ENCODE measurements at places on chromosomes 1 and 21.

DNA sequence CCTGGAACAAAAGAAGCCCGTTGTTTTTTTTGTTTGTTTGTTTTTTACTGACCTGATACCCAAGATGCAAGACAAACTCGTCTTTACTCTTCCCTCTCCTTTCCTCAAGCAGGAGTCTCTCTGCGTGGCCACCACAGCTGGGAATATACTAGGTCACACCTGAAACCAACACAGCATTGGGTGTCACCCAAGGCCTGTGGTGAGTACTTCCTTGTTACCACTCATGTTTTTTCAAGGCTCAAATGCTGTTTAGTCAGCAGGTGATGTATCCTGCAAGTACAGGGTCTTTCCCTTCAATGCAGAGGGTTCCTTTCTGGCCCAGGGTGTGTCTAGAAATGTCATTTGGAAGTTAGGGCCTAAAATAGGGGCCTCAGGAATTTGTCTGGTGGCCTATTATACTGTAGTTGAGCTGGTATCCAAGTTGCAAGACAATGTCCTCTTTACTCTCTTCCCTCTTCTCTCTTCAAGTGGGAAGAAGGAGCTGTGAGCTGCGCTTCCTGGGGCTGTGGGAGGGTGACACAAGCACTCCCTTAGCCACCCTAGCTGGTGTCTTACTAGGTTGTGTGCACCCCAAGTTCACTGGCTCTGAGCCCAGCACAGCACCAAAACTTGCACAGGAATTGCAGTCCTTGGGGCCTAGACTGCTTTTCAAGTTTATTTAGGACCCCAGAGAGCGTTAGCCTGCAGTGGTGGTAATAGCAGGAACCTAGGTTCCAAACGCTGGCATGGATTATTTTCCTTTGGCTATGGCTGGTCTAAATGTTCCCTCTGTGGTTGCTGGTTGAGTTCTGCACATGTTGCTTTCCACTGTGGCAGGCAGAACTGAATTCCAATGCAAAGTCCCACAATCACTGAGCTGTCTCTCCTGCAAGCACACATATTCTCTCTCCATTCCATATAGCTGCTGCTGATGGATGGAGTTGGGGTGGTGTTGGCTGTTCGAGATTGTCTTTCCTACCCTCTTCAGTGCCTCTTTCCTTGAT is 91.4 kb upstream of the LYPLAL1 start:
- DNase-seq = no peak

GRCh38 chr1:203934027-203934426 is 72.6 kb downstream of the SNRPE start:
- no peak for DNase-seq

DNA sequence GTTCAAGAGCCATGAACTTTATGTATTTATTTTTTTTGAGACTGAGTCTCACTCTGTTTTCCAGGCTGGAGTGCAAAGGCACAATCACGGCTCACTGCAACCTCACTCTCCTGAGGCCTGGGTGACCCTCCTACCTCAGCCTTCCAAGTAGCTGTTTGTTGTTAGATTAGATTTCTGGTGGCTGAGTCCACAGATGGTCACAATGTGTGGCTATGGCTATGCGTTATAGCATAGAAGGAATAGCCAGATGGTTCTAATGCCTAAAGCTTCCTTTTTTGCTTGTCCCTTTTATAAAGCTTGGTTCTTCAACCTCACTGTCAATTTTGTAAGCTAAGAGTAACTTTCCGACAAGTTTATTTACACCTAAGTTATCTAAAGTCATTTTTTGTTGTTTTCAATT is 62.3 kb upstream of the FMN2 start:
- DNase-seq = no peak

GRCh38 chr1:2372551-2373490 is 18.5 kb downstream of the MORN1 start:
- peak; percentile 0 for DNase-seq

GRCh38 chr1:154349121-154349520 is 23.8 kb downstream of the ATP8B2 start:
- DNase-seq = no peak

- no peak for DNase-seq
These were observed 2.4 kb downstream of the PTPN14 start for GRCh38 chr1:214548988-214549387.

GRCh38 chr1:177854951-177855350 is 114.9 kb downstream of the SEC16B start:
- DNase-seq = no peak

GRCh38 chr1:74953622-74954021 is 180.6 kb upstream of the LHX8 start:
- no peak for DNase-seq

- no peak for DNase-seq
These were observed 24.4 kb upstream of the AHCYL1 start for GRCh38 chr1:109959974-109960744.

GRCh38 chr1:45647248-45648021 is 23.6 kb upstream of the CCDC17 start:
- DNase-seq = no peak

DNA sequence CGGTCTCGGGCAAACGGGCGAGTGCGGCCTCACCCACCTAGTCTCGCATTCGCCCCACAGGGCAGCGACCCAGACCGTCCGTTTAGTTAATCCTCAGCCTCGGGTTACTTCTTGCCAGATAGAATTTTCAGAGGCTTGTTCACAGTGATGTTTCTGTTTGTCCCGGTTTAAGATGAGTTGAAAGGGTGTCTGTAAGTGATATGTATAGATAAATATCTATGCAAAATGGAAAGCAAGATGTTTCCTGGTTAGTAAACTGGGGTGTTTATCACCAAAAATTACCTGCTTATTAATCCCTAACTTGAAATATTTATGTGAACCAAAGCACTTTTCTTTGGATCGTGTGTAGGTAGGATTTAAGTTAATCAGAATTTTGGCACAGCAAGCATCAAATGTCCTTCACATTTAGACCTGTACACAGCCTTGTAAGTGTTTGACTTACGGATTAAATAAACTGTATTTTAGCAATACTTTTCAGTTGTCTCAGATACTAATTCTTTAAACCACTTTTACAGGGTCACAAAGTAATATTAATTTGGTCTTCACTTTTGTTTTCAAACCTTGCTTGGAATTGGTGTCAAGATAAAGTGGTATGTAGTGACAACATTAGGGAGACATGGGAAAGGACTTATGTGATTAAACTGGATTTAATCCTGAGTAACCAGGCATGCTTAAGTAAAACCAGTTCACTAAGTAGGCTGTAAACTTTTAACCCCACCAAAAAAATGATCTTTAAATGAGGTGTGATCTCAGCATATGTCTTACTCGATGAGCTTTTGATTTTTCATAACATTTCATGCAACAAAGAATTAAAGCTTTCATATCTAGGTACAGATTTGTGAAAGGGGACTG is 914 bp downstream of the ZNF326 start:
- no peak for DNase-seq

- no peak for DNase-seq
These were observed 37.3 kb upstream of the KHDRBS1 start for GRCh38 chr1:31976401-31976800.

GRCh38 chr1:38892976-38893375 is 11.6 kb upstream of the GJA9 start:
- no peak for DNase-seq

DNA sequence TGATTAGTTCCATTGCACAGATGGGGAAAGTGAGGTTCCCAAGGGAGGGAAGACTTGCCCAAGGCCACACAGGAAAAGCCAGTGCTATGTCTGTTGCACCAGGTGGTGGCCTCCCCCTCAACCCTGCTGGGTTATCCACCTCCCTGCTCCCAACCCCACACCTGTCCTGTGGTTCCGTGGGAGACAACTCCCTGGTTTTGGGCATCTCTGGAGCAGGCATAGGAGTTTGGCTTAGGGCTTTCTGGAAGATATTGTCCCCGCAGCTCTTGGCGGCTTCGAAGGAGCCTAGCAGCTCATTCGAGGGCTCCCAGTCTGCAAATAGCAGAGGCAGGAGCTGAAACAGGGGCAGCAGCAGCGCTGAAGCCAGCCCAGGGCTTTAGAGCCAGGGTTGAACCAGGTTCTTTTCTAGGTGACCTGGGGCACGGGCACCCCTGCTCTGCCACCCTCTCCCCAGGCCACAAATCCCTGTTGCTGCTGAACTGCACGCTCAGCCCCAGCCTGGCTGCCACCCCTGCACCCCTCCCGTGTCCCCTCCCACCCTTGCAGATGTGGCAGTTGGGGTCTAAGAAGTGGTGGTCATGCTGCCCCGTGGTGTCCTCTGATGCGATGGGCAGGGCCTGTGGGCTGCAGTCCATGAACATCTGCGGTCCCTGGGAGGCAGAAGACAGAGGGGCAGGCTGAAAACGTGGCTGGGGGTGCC is 22.1 kb downstream of the SPOCD1 start:
- DNase-seq = no peak

GRCh38 chr1:63632110-63632509 is 38.9 kb downstream of the PGM1 start:
- no peak for DNase-seq

Measured in stimulated activated CD4-positive, alpha-beta T cell treated with anti-CD3 and anti-CD28 coated beads, Interleukin-1b, Interleukin-23, amount 100 ng/mL, for 48 hours (primary cell).